ENCODE measurements at places on chromosomes 6 and 20.

DNA sequence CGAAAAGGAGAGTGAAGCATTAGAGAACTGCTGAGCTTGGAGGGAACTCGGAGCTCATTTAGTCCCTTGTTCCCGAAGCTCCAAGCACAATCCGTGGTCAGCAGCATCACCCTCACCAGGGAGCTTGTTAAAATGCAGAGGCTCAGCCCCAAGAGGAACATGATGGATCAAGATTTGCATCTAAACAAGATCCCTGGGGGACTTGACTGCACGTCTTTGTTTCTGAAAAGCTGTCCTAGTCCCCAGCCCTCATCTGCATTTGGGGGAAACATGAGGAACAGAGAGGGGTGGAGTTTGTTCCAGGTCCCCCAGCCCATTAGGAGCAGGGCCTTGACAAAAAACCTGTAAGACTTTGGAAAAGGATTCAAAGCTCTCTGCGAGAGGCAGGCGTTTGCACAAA, 4.1 kb upstream of the LBP start:
- DNase-seq = no peak

- no peak for DNase-seq
Measured at GRCh38 chr6:130560231-130560630, 194.4 kb downstream of the TMEM200A start.

DNA sequence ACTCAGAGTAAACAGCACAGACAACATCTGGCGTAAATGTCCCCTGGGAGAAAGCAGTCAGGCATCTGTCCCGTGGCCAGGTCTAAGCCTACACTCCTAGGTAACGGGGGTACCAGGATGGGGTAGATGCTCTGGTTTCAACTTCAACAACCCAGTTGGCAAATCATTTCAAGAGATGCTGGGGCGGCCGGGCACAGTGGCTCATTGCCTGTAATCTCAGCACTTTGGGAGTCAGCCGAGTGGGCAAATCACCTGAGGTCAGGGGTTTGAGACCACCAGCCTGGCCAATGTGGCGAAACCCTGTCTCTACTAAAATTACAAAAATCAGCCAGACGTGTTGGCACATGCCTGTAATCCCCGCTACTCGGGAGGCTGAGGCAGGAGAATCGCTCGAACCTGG, 12.3 kb downstream of the PREX1 start:
- DNase-seq = no peak

- no peak for DNase-seq
Measured at GRCh38 chr6:156807795-156808194, 30.6 kb downstream of the ARID1B start.

DNA sequence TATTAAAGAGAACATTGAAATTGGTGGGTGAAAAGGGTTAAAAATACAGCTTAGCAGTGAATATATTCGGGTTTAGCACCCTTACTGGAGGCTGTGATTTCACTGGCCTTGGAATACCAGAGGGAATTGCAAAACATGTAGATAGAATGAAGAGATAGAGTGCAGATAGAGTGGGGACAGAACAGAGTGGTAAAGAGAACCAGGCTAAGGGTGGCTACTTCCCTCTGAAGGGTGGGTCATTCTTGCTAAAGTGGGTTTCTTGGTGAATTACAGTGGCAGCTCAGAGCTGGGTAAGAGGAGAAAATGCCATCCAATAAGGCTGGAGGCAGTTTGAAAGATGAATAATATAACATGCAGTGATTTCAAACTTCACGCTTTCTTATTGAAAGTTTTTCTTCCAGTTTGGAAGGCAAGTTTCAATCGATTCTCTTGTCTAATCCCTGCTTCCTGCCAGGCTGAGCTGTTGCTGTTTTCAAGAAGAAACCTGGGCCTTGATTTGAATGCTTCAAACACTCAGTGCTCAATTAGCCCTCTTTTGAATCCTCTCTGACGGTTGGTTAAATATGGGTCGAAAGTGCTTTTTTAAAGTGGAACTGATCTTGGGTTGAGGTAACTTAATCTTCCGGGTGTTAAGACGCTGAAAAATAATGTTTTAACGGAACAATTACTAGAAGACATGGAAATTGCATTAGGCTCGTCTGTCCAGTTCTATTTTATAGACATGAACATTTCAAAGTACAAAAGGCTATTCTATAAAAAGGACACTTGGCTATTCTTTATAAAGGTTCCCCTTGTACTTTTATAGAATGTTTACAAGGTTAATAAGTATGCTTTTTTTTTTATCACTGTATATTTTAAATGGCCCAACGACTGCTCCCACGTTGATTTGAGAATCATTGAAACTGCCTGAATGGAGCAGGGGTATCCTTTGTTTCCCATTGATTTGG, 203.3 kb downstream of the BCAS1 start:
- no peak for DNase-seq

GRCh38 chr20:5510446-5510845, 193.7 kb upstream of the PROKR2 start:
- no peak for DNase-seq

DNA sequence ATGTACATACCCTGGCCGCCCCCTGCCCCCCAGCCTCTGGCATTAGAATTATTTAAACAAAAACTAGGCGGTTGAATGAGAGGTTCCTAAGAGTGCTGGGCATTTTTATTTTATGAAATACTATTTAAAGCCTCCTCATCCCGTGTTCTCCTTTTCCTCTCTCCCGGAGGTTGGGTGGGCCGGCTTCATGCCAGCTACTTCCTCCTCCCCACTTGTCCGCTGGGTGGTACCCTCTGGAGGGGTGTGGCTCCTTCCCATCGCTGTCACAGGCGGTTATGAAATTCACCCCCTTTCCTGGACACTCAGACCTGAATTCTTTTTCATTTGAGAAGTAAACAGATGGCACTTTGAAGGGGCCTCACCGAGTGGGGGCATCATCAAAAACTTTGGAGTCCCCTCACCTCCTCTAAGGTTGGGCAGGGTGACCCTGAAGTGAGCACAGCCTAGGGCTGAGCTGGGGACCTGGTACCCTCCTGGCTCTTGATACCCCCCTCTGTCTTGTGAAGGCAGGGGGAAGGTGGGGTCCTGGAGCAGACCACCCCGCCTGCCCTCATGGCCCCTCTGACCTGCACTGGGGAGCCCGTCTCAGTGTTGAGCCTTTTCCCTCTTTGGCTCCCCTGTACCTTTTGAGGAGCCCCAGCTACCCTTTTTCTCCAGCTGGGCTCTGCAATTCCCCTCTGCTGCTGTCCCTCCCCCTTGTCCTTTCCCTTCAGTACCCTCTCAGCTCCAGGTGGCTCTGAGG, 7.6 kb downstream of the CDKN1A start:
- no peak for DNase-seq

GRCh38 chr6:159555082-159555875, 137.8 kb downstream of the SOD2 start:
- DNase-seq = no peak

DNA sequence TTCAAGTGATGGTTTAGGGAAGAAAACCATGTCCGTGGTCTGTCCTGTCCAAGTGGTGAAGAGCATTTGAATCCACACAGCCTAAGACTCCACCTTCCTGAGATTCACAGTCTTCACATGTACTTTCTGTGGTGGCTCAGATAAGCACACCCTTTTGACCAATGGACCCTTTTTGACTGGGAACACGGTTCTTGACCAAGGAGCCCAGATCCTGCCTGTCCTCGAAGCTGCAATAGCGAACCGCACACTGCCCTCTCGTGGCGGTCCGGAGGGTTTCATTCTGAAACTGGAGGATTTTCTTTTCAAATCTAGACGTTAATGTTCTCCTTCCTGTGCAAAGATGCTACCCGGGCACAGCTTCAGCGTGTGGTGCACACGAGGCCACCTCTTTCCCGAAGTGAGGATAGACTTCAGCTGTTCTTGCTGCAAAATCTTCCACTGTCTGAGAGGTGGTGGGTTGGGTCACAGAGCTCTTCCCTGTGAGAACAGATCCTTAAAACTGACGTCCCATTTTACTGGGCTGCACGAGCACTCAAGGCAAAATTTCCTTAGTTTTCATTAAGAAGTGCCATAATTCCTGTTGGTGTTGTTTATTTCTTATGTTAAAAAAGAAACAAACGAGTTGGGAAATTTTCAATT, 90.5 kb downstream of the SYNJ2 start:
- peak; percentile 33 for DNase-seq

DNA sequence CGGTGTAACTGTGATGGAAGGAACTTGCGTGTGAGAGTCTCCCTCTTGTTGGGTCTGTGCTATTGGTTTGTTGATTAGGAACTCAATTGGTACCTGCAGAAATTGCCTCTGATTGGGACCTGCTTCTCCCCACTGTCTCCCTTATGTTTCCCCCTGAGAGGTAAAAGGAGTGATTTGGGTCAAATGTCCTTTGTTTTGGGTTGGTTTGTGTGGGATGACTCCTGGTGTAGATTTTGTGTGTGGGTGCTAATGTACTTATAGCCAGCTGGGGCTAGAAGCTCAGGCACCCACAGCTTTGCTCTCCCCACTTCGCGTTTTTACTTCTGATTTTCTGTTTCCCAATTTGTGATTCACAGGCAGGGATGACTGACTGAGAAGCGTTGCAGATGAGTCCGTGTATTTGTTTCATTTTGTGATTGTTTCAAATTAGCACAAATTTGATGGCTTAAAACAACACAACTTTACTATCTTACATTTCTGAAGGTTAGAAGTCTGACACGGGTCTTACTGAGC, 79.1 kb downstream of the UTRN start:
- no peak for DNase-seq

- DNase-seq = no peak
Measured at GRCh38 chr6:81023007-81023582, 729.4 kb downstream of the TENT5A start.

- DNase-seq = no peak
Measured at GRCh38 chr6:140537211-140537610, 1162.8 kb upstream of the CITED2 start.

- DNase-seq = no peak
Measured at GRCh38 chr6:50288241-50288640, 238.5 kb upstream of the DEFB112 start.

- no peak for DNase-seq
Measured at GRCh38 chr6:34511915-34512737, 44.0 kb downstream of the SPDEF start.

DNA sequence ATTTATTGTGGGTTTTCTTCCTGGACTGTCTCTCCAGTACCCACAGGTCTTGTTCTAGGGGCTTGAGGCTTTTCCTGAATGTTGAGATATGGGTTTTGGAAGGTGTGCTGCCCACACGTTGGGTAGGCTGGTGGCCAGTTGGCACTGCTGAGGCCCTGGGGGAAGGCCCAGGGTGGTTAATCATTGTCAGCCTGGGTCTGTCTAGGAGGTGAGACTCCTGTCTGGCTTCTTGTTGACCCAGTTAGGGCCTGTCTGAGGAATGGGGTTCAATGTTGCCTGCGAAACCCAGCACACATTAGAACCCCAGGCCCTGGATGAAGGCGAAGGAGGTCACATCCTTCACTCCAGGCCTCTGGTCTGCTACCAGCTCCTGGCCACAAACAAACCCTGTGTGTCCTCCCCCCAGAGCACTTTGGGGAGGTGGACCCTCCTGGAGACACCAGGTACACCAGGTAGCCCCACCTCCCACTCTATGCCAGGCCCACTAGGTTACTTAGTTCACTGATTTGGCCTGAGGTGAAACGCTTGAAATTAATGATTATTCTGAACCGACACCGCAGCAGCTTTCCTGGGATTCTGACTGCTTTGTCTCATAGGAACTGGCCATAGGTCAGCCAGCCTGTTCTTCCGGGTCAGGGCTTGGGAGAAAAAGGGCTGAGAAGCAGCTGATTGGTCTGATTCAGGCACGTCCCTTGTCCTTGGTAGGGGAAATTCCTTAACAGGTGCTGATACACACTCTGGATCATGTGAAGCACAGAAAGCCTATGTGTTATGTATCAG, 15.2 kb downstream of the DNMT3B start:
- no peak for DNase-seq

DNA sequence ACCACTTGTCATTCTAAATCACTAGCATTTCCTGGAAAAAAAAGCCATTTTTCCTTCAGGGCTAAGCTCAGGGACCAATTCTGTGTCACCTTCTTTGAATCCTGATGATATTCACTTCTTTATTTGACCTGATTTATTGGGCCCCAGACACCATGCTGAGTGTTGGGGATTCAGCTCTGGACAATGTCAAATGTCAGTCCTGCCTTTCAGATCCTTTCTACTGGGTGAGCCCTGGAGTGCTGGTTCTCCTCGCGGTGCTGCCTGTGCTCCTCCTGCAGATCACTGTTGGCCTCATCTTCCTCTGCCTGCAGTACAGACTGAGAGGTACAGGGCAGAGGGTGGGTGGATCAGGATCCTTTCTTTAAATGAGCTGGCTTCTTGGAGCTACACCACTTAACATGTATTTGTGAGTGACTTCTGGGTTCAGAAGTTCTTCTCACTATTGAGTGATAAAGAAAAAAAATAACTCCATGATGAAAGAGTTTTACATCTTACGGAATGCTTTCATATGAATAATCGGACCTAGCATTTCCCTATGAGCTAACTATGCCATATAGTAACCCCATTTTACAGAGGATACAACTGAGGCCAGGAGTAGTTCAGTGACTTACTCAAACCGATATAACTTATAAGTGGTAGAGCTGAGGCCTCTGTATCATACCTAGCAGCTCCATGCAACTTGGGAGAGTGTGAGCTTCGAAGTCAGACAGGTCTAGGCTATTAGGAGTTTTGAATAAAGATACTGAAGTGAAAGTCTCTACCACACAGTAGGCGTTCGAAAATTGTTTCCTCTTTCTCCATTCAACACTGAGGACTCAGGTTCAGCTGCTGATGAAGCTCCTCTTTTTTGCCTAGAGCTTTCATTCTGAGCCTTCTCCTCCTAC, 9.3 kb downstream of the MOG start:
- no peak for DNase-seq

DNA sequence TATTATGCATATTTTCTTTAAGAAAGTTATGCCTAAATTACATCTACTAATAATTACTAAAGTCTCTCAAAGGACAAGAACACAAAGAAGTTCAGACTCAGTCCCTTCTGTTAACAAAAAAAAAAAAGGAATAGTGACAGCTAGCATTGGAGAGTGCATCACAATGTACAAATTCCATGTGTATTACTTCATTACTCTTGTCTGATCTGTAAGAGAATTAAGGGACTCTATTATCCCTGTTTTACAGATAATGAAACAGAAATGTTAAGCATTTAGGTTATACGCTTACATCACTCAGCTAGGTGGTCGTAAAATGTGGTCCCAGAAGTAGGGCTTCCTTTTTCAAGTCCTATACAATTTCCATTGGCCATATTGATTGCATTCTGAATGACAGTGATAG, 17.2 kb upstream of the VNN1 start:
- DNase-seq = no peak

DNA sequence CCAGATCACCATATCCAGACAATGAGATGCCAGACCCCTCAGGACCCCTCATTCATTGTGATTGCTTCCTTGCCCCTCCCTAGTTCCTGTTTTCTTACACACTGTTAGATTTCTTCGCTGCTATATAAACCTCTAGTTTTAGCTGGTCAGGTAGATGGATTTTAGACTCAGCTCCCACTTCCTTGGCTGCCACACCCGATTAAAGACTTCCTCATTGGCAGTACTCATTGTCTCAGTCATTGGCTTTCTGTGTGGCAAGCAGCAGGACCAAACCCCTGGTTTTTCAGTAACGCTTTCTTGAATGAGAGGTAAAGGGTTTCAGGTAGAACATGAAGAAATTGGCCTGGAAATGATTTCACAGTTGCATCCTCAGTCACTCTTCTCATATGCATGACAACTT, 47.9 kb downstream of the QRSL1 start:
- no peak for DNase-seq

GRCh38 chr6:148438632-148439031, 96.0 kb downstream of the SASH1 start:
- no peak for DNase-seq

- no peak for DNase-seq
Measured at GRCh38 chr6:170062209-170062914, 228.5 kb downstream of the DLL1 start.
